Breast epithelium (tissue), 4 donors: ENCODE measurements at places on chromosomes 13 and 19. TPM values are rescaled to one million over a fixed set of nuclear protein-coding genes. Genes with fewer than 3 reads are reported as not detected.
A peak's percentile ranks its signal among the peaks of the same experiment; 100 is the strongest.

Gene CILP2
- 0.16 TPM for total RNA-seq

- no peaks in the 10 kb centered on the region for H3K36me3 ChIP-seq
- no peak overlapping the region for H3K4me3 ChIP-seq
- no peak for DNase-seq
- no peak overlapping the region for H3K27ac ChIP-seq
- no peaks in the 10 kb centered on the region for H3K27me3 ChIP-seq
- H3K4me1 ChIP-seq: no peaks in the 10 kb centered on the region
Observed at GRCh38 chr13:51501592-51502152, 48.8 kb upstream of the INTS6 start.

DNA sequence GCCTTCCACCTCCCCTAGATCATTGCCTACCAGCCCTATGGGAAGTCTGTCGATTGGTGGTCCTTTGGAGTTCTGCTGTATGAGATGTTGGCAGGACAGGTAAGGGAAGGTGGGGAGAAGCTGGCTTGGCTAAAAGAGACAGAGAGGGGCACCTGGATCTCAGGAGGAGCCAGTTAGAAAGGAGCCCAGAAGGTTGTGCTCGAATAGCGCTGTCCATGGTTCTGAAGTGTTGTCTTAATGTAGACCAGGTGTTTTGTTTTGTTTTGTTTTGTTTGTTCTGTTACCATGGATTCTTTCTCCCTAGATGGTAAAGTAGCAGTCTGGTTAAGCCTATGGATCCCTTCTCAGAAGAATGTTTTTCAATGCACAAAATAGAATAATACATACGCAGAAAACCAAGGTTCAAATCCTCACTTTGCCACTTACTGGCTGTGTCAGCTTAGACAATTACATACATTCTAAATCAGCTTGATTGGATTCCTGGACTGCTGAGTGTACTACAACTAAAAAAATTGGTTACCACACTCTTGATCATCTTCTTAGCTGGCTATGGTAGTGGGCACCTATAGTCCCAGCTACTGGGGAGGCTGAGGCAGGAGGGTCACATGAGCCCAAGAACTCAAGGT lies 5.9 kb upstream of the CACNG7 start:
- no peak for DNase-seq
- peaks cover 56% of the 10 kb centered on the region for H3K27me3 ChIP-seq
- H3K36me3 ChIP-seq: no peaks in the 10 kb centered on the region
- no peak overlapping the region for H3K27ac ChIP-seq
- H3K4me1 ChIP-seq: no peaks in the 10 kb centered on the region
- no peak overlapping the region for H3K4me3 ChIP-seq

GRCh38 chr19:35738021-35738886 lies 4.0 kb downstream of the IGFLR1 start:
- peaks cover 7% of the 10 kb centered on the region for H3K36me3 ChIP-seq
- no peak overlapping the region for H3K4me3 ChIP-seq
- no peak for DNase-seq
- peaks cover 5% of the 10 kb centered on the region for H3K4me1 ChIP-seq

- peak overlapping the region; percentile 44 for H3K27ac ChIP-seq
- no peaks in the 10 kb centered on the region for H3K36me3 ChIP-seq
- no peaks in the 10 kb centered on the region for H3K27me3 ChIP-seq
- DNase-seq: no peak
- peaks cover 7% of the 10 kb centered on the region for H3K4me1 ChIP-seq
- no peak overlapping the region for H3K4me3 ChIP-seq
Observed at GRCh38 chr13:34421347-34421719, 520.7 kb upstream of the NBEA start.

Gene RAB4B
- 22.1 TPM for total RNA-seq

- DNase-seq: no peak
- no peaks in the 10 kb centered on the region for H3K27me3 ChIP-seq
- no peaks in the 10 kb centered on the region for H3K4me1 ChIP-seq
- no peak overlapping the region for H3K27ac ChIP-seq
- no peak overlapping the region for H3K4me3 ChIP-seq
Observed at GRCh38 chr19:33203529-33203928, 9.4 kb downstream of the LRP3 start.

DNA sequence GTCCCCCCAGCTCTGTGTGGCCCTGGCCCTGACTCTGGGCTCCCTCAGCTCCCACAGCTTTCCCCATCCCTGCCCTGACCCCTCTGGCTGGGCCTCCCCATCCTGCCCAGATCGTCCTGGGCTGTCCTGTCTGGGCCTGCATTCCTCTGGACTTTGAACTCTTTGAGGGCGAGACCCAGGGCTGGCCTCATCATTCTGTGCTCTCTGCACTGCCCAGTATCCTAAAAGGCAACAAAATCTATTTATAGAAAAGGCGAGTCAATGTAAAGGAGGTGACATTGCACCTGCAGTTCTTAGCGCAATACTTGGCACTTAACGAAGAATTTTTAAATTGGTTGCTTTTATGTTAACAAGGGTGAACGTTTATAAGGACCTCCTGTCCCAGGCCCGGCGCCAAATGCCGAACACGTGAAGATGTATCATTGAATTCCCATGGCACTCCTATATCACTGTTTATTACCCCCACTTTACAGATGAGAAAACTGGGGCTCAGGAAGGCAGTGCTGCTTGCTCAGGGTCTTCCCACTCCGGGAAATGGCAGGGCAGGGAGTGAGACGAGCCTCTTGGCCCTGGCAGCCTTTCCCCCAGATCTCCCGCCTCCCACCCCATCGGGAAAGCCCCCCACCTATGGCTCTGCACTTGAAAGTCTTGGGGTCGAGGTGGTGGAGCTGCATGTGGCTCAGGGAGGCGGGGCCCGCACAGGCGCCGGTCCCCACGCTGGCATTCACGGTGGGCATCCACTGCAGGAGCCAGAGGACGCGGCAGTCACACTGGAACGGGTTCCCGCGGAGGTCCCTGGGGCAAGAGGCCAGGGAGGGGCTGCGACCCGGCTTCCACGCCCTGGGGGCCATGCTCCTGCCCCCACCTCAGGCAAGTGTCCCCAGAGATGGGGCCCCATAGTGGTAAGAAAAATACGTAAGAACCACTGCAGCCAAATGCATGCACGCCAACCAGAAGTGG lies 3.8 kb downstream of the LGI4 start:
- H3K27ac ChIP-seq: peak overlapping the region; percentile 25
- H3K4me3 ChIP-seq: no peak overlapping the region
- DNase-seq: no peak
- no peaks in the 10 kb centered on the region for H3K27me3 ChIP-seq
- no peaks in the 10 kb centered on the region for H3K36me3 ChIP-seq

Gene FUT6
- total RNA-seq: 0.73 TPM

Gene STARD13
- 62.3 TPM for total RNA-seq

DNA sequence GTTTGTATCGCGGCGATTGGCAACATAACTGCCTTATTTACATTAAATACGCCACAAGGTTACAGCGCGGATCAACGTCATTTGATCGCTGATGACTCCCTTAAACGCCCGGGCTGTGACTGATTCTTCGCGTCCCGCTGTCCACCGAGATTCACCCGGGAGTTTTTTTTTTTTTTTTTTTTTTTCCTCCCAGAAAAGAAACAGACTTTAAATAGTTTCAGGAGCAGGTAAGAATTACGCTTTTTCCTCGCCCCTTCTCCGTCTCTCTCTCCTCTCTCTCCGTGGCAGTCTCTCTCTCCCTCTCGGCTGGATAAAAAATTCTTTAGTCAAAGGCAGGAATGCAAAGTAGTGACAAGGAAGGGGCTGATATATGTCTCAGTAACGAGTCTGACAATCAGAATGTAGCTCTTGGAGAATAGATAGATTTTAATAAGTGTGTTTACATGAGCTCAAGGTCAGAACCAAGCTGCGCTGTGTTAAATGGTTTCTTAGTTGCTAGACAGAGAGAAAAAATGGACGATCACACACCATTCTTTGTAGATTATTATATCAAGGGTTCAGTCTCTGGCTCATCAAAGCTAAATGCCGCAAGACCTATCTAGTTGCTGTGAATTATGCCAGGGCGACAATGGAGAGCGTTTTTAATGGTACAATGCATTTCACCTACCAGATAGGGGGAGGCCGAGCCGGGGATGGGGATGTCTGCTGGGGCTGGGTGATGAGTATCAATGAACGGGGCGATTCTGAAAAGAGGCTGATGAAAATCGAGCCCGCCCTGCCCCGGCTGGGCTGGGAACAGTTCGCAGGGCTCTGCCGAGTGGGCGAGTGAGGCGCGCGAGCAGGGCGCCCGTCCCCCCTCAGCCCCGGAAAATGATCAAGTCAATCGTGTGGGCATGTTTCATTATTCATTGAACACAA lies 147.2 kb upstream of the ZNF536 start:
- H3K27me3 ChIP-seq: peaks cover 93% of the 10 kb centered on the region
- no peaks in the 10 kb centered on the region for H3K36me3 ChIP-seq
- H3K27ac ChIP-seq: no peak overlapping the region
- H3K4me3 ChIP-seq: peak overlapping the region; percentile 72
- DNase-seq: no peak

Gene PCDH9
- 3.7 TPM for total RNA-seq

GRCh38 chr19:34259367-34260095 lies 5.2 kb downstream of the GARRE1 start:
- no peaks in the 10 kb centered on the region for H3K36me3 ChIP-seq
- H3K4me3 ChIP-seq: no peak overlapping the region
- H3K4me1 ChIP-seq: no peaks in the 10 kb centered on the region
- no peaks in the 10 kb centered on the region for H3K27me3 ChIP-seq
- H3K27ac ChIP-seq: no peak overlapping the region
- no peak for DNase-seq

Gene CGB3
- total RNA-seq: not detected

Gene PSG11
- not detected for total RNA-seq

GRCh38 chr19:29965492-29965891 lies 23.5 kb downstream of the URI1 start:
- H3K4me1 ChIP-seq: no peaks in the 10 kb centered on the region
- no peak for DNase-seq
- H3K27me3 ChIP-seq: no peaks in the 10 kb centered on the region
- H3K4me3 ChIP-seq: no peak overlapping the region

Gene CEACAM21
- total RNA-seq: 0.44 TPM

- no peaks in the 10 kb centered on the region for H3K27me3 ChIP-seq
- no peak overlapping the region for H3K4me3 ChIP-seq
- DNase-seq: no peak
- H3K36me3 ChIP-seq: peaks cover 11% of the 10 kb centered on the region
Observed at GRCh38 chr19:5138606-5139582, 170.0 kb downstream of the KDM4B start.

Gene MTMR6
- 17.4 TPM for total RNA-seq

Gene ATCAY
- total RNA-seq: not detected

DNA sequence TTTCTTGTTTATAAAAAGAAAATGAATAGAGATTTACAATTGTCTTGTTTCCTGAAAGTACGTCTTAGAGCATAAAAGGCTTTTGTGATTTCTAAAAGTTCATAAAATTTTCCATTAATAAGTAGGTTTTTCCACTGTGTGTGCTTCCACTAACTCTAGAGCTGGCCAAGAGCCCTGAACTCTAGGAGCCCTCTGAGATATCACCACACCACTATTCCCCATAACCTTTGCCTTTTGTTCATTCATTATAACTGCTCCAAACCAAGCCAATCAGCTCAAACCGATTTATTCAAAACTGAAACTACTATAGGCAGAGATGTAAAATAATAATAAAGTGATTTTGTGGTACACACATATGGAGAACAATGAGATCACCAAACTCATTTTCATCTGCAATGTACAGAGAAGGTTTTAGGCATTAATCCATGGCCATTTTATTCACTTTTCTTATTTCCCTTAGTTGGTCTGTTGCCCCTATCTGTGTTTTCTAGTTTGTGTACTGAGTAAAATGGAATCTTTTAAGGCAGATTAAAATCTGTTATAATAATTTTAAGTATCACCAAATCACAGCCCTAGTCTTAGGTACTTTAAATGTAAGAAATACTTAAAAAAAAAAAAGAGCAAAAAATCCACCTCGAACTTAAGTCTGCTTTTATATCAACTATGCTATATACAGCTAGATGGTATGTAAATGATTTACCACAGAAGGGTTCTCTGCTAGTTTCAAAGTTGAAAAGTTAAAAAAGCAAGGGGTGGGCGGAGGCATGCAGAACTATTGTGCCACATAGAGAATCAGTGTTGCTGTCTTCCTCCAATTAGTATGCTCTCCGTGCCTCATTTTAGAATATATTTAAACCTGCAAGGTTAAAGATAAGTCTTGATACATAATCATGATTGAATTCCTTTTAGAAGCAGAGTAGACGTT lies 311.3 kb downstream of the KLF12 start:
- no peaks in the 10 kb centered on the region for H3K27me3 ChIP-seq
- no peak overlapping the region for H3K4me3 ChIP-seq
- H3K27ac ChIP-seq: no peak overlapping the region
- H3K36me3 ChIP-seq: no peaks in the 10 kb centered on the region

- peak overlapping the region; percentile 63 for H3K27ac ChIP-seq
- peak overlapping the region; percentile 71 for H3K4me3 ChIP-seq
- no peaks in the 10 kb centered on the region for H3K27me3 ChIP-seq
- H3K36me3 ChIP-seq: no peaks in the 10 kb centered on the region
Observed at GRCh38 chr19:33194532-33194885, 379 bp downstream of the LRP3 start.

Gene IGLON5
- not detected for total RNA-seq

DNA sequence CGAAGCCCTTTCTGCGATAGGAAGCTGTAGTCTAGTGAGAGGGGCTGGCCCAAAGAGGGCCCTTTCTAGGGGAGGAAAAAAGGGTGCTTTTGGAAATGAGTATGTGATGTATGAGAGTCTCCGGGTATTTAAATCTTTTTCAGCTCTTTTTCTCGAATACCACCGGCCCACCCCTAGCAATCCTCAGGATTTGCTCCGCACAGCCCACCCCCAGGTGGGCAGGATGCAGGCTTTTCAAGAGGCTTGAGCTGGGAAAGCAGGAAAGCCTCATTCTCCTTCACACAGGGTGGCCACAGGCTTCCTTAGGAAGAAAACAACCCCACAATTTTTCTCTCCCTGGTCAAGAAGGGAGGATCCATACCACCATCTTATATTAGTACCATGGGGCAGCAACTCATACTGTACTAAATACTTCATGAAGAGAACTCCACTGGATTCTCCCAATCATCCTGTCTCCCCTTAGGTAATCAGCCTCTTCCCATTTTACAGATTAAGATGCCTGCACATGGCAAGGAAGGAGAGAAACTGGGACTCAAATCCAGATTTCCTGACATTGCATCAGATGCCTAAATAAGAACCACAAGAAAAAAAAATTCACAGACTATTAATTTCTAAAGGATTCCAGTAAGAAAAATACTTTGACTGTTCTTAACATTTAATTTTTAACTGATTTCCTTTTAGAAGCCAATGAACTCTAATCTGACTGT lies 84.4 kb downstream of the STK24 start:
- no peak for DNase-seq
- H3K27me3 ChIP-seq: no peaks in the 10 kb centered on the region
- no peak overlapping the region for H3K27ac ChIP-seq
- peaks cover 23% of the 10 kb centered on the region for H3K4me1 ChIP-seq

Gene GRK1
- not detected for total RNA-seq

Gene IGFL3
- not detected for total RNA-seq

Gene PIAS4
- total RNA-seq: 9.4 TPM

DNA sequence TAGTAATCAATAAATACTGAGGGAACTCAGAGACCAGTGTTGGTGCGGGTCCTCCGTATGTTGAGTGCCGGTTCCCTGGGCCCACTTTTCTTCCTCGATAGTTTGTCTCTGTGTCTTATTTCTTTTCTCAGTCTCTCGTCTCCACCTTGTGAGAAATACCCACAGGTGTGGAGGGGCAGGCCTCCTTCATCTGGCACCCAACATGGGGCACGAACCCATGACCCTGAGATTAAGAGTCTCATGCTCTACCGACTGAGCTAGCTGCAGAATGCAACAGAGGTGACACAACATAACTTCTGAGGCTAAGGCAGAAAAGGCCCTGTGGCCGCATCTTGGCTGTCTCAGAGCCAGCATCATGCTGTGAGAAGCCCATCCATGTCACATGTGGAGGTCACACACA lies 5.3 kb upstream of the ZNF613 start:
- no peak overlapping the region for H3K27ac ChIP-seq
- H3K4me1 ChIP-seq: no peaks in the 10 kb centered on the region
- no peak overlapping the region for H3K4me3 ChIP-seq
- no peak for DNase-seq
